CD4-positive, alpha-beta T cell treated with Interleukin-6 for 4 hours (primary cell): ENCODE measurements at places on chromosomes 2 and 18.

- no peak for DNase-seq
Observed at GRCh38 chr2:158482594-158482993, 25.8 kb downstream of the PKP4 start.

GRCh38 chr18:6004683-6005082 lies 109.4 kb upstream of the TMEM200C start:
- DNase-seq = no peak

- DNase-seq = no peak
Observed at GRCh38 chr2:16037808-16038457, 97.6 kb downstream of the MYCN start.

DNA sequence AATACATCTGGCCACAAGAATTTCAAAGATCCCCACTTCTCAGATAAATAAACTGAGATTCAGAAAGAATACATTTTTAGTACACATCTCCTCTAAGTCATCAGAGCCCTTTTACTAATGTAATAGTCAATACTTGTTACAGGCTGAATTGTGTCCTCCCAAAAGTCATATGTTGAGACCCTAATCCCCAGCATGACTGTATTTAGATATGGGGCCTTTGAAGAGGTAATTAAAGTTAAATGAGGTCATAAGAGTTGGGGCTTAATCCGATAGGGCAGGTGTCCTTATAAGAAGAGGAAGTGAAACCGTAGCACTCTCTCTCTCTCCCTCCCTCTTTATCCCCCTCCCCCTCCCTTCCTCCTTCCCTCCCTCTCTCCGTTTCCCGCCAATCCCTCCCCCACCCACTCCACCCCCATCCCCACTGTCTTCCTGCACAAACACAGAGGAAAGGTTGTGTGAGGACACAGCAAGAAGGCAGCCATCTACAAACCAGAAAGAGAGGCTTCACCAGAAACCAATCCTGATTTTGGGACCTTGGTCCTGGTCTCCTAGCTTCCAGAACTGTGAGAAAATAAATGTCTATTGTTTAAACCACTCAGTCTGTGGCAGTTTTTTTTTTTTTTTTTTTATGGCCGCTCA lies 66.6 kb upstream of the ZNF397 start:
- DNase-seq = peak; percentile 27

DNA sequence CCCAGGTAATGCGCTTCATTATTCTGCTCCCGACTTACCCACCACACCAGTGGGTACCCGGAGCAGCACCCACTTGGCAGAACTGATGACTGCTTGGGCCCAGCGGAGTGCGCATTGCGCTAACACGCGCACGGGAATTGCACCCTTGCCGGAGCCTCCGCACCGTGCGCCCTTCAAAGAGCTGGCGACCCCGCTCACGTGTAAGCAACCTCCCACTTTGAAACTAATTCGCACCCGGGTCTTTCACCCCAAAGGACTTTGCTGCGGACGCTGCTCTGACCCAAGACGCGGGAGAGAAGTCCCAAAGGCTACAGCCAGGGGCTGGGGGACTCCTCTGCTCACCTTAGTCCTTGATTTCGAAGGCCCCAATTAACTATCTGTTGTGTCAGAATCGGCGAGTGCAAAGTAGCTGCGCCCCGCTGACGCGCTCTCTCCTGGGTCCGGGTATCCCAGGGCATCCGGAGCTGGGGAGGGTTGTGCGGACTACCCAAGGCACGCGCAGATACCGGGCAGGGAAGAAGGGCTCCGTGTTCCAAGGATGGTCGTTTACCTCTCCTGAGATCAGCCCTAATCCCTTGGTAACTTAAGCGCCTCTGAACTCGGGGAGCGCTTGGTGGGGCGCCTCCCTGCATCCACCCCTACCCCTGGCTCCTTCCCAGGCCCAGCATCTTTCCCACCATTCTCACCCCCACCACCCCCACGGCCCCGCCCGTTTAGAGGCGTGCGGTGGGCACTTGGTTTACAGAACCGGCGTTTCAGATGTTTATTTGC lies 13.1 kb upstream of the SATB2 start:
- no peak for DNase-seq

GRCh38 chr2:21258082-21258481 lies 134.3 kb downstream of the TDRD15 start:
- DNase-seq = no peak

GRCh38 chr2:106708209-106708608 lies 177.8 kb downstream of the ST6GAL2 start:
- DNase-seq = no peak

GRCh38 chr2:110717734-110718133 lies 14.6 kb upstream of the ACOXL start:
- no peak for DNase-seq

GRCh38 chr2:73908689-73909652 lies 16.2 kb downstream of the ACTG2 start:
- DNase-seq = no peak

DNA sequence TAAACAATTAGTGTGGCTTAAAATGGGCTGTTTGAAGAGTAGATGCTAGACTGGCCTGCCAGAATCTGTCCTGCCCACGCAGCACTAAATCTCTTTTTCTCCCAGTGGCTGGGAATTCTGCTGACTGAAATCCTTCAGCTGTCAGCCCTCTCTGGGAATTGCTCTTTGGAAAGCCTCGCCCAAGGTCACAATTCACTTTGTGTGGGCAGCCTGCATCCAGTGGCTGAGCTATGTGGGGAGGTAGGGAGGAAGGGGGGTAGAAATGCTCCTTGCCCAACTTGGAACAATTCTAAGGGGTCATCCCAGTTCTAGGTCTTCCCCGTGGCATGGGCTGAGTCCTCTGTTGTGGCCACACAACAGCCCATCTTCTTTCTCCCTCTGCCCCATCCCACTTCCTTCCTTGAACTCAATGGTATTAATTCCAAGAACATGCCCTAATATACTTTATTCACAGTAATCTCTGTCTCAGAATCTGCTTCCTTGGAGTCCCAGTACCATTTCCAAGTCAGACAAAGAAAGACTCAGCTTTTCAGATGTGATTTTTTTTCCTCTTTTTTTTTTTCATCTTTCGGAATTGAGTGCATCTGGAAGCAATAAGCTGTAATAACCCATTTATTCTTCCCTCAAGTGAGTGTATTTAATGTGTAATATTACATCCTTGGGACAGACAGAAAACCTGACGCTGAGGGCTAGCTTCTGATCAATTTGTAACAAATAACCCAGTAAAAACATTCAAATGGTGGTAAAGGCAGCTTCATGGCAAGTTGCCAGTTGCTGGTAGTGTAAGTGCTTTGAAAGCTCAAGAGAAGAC lies 189.4 kb downstream of the GPD2 start:
- no peak for DNase-seq

GRCh38 chr2:152924722-152925121 lies 206.3 kb downstream of the ARL6IP6 start:
- no peak for DNase-seq

DNA sequence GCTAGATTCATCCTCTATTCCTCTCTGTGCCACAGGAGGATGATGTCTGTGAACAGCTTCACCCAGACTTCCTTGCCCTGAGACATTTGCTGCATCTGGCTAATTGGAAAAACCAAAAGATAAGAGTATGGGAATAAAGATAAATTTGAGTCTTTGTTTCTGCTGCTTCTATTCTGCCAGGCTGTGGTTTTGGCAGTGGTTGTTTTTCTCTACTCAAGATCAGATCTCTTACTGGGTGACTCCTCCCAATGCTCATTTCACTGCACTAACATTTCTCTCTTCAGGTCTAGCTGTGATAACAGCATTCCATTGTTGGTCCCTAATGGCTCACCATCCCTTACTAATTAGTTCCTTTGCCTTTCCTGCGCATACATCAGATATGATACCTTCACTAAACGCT lies 89.5 kb downstream of the CALCRL start:
- no peak for DNase-seq

- no peak for DNase-seq
Observed at GRCh38 chr2:168539945-168540344, 83.9 kb downstream of the CERS6 start.

DNA sequence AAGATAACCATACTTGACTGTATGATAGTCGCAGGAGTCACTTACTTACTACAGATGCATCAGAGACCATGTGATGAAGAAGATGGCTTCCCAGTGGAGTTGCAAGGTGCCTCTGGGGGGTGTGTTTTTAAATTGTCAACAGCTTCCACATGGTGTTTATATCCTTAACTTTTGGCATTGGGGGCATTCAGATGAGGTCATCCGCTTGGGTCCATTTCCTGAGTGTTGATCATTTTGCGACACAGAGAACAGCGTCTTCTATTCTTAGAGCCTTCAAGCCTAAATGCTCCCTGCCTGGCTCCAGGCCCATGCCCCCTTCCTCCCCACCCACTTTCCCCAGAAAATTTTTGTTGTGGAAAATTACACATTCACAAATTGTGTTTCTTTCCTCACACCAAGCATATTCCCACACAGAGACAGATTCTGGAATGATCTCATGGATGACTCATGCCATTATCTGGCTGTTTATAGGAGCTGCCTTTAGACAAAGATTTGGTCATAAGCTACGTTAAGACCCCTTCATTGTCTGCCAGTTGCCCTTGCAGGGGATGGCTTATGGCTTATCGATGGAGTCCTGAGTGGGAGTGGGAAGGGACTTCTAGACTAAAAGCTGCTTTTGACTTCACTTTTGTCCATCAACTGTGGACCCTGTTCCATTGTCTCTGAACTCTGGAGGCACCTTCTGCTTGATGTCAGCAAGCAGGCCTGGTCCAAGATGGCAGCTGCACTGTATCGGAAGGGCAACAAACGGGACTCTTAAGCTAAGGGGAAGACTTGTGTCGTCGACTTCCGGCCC lies 91.8 kb downstream of the CABLES1 start:
- no peak for DNase-seq

GRCh38 chr2:104443145-104443544 lies 410.8 kb upstream of the POU3F3 start:
- no peak for DNase-seq
